ENCODE measurements at places on chromosomes 6 and 20. TPM values are rescaled to one million over a fixed set of nuclear protein-coding genes. Genes with fewer than 3 reads are reported as not detected.

DNA sequence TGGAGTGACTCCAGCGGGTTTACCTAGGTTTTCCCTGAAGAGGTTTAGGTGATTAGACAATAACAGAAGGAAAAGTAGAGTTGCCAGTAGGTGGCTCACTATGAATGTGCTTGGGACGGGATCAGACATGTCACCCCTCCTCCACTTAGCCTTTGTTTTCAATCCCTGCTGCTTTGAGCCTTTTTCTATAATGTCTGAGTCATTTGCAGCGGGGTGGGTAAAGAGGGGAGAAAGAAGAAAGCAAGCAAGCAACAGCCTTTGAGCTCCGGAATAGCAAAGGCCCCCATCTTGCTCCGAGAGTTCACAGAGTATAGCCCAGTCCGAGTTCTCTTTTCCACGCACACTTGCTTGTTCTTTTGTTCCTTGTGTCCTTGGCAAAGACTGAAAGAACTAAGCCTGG, 129.1 kb downstream of the PACRG start:
- no peak for DNase-seq

- no peak for DNase-seq
Measured at GRCh38 chr20:49508435-49509199, 26.1 kb upstream of the KCNB1 start.

DNA sequence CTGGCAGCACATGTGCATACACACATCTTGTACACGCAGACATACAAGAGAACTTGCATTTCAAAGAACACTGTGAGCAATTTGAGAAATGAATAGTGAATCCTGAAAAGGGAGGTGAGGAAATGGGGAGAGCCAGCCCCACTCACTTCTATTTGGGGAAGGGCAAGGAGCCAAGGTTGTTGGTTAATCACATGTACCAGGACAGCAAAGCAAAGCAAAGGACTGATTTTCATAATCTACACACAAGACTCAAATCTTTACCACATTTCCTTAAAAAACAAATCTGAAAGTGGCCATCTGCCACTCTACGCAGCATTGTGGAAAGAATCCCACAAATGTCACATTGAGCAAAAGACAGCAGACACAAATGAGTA, 35.0 kb upstream of the KIF16B start:
- no peak for DNase-seq

The OPRM1 gene
- total RNA-seq = not detected

DNA sequence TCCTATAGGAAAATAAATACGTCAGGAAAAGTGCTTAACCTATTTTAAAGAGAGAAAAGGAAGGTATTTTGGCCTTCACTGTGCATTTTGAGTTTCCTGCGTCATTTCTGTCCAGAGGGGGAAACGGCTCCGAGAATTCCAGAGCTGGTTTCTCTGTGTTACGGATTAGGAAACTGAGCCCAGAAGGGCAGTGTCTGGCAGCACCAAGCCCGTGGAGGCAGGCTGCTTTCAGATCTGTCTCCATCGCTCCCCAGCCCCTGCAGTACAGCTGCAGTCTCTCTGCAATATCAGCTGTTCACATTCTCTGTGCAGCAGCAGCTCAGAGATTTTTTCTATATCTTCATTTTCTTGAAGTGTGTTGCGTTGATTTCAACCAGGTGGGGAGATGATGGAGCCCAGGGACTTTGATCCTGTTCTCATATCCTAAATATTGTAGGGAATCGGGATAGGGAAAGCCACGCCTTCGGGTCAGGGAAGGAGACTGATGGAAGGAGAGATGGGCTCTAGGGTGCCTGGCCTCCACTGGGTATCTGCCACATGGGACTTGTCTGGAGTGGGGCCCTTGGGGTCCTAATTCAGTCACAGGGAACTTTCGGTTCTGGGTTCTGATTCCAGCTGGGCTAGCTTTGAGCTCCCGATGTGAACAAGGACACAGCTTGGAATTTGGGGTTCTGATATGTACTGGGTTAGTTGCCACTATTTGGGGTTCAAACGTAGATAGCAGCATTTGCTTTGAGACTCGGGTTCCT, 2.8 kb downstream of the ANKRD60 start:
- no peak for DNase-seq

The SLC22A2 gene
- total RNA-seq = not detected

DNA sequence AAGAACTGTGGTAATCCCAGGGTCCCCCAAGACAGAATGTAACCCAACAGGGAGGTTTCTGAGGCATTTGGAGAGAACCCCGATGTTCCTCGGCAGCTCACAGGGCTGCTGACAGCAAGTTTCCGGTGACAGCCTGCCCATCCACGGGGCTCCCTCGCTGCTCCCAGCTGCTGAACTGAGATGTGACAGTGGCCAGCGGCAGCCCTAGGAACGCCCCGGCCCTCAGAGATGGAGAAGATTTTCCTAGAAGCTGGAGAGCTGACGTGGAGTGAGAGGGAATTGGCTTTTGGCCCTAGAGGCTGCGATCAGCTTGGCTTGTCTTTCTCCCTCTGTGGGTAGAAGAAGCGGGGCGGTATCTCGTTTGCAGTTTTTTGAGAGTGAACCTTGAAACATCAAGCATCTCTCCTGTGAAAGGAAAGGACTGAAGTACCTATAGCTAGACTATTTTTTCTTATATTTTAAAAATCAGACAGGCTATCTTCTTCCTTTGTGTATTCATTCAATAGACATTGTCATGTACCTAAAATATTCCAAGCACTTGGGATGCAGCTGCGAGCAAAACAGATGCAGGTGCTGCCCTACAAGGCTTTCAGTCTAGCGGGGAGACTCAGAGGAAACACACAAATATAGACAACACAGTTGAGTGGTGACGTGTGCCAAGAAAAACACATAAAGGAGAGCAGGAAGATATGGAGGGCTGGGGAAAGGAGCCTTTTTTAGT, 28.4 kb upstream of the NFATC2 start:
- DNase-seq = no peak

The CDH4 gene
- not detected for total RNA-seq

- DNase-seq = no peak
Measured at GRCh38 chr20:39009348-39009747, 47.2 kb downstream of the DHX35 start.

The SLC12A5 gene
- 0.42 TPM for total RNA-seq

The GCNT2 gene
- total RNA-seq = 5.0 TPM

The TRAPPC3L gene
- not detected for total RNA-seq

The PMEPA1 gene
- total RNA-seq = 1.1 TPM

- DNase-seq = no peak
Measured at GRCh38 chr6:73506246-73506645, 14.6 kb downstream of the EEF1A1 start.

DNA sequence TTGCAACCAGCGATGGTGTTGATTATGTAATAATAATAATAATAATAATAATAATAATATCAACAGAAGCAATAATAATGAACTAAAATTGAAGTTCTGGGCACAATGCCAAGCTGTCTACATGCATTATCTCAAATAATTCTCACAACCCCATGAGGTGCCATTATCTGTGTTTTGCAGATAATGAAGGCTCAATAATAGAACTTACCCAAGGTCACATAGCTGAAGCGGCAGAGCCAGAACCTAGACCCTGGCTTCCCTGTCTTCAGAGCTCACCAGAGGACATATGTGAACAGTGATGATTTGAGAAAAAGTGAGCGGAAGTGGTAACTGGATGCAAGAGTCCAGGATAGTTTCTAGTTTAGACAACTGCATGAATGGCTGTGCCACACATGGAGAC, 91.0 kb downstream of the HIVEP1 start:
- no peak for DNase-seq

GRCh38 chr6:20652299-20653084, 118.2 kb downstream of the CDKAL1 start:
- DNase-seq = no peak

DNA sequence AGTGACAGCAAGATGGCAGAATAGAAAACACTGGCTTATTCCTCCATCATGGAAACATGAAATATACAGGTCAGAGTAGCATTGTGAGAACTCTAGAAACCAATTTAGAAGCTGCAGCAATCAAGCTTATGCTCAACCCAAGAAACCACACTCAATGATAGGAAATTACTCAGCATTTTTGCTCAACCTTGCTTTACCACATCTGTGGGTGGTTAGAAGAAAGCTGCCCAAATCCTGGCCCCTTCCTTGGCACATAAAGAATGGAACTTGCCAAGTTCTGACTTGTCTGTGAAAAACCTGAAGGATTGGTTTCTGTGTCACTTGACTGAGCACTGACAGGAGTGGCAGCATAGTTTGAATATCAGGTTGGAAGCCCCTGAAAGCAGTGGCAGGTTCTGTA, 108.0 kb upstream of the MOCS1 start:
- no peak for DNase-seq
